ENCODE measurements at places on chromosomes 11 and 22.
A peak's percentile ranks its signal among the peaks of the same experiment; 100 is the strongest.

DNA sequence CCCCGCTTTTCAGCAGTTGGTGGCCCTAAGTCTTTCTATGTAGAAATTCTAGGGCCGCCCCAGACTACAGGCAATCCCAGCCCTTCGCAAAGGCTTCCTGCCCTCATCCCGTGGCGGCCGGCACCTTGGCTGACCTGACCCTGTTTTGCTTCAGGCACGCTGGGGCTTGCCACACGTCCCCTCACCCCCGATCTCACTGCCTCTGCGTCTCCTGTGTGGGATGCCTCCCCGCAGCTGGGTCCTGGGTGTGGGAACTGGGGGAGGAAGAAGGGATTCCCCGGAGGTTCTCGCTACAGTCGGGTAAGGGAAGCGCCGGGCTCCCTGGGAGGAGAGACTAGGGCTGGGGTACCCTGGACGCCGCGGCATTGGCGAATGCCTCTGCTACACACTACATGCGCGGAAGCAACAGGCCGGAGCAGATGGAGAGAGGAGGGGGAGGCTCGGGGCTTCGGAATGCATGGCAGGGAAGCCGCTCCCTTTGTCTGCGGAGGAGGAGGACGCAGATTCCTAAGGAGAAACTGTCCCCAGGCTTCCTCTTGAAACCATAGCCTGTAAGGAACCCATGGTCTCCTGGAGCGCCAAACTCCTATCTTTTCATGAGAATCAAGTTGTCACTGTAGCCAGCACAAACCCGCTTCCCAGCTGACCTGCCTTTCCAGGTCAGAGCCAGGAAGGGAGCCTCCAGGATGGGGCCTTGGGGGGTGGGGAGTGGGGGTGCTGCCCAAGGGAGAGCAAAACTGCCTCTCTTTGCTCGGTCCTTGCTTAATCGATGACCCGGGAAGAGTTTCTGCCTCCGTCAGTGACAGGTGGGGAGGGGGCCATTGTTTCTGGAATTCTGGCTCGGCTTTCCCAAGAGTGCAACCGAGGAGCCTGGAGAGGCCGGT, 1.4 kb downstream of the DTX4 start:
- no peak for DNase-seq

- no peak for DNase-seq
Measured at GRCh38 chr11:119046489-119046888, 10.5 kb downstream of the HYOU1 start.

DNA sequence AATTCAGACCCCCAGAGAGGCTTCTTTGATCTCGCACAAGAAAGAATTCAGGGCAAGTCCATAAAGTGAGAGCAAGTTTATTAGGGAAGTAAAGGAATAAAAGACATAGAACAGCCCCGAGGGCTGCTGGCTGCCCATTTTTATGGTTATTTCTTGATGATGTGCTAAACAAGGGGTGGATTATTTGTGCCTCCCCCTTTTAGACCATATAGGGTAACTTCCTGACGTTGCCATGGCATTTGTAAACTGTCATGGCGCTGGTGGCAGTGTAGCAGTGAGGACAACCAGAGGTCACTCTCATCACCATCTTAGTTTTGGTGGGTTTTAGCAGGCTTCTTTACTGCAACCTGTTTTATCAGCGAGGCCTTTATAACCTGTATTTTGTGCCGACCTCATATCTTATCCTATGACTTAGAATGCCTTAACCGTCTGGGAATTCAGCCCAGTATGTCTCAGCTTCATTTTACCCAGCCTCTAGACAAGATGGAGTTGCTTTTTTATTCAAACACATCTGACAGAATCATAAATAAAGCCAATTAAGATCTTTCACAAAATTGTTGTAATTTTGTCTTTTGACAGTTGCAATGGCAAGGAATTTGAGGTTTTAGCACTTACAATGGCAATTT, 7.6 kb downstream of the DDIAS start:
- no peak for DNase-seq

DNA sequence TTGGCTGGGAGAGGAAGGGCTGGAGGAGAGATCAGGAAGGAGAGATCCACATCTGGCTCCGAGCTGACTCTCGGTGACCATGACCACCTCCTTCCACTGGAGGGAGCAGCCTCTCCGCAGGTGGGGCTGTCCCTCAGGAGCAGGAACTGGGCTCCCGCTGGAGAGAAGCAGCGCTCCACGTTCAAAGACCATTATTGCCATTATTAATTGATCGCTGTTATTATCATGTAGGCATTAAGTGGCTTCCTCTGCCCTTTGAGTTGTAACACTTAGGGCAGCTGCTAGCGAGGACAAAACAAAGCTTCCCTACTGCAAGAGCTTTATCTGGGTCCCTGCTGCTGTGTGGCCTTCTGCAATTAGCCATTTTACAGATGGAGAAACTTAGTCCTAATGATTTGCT, 251.9 kb downstream of the ST3GAL4 start:
- no peak for DNase-seq

DNA sequence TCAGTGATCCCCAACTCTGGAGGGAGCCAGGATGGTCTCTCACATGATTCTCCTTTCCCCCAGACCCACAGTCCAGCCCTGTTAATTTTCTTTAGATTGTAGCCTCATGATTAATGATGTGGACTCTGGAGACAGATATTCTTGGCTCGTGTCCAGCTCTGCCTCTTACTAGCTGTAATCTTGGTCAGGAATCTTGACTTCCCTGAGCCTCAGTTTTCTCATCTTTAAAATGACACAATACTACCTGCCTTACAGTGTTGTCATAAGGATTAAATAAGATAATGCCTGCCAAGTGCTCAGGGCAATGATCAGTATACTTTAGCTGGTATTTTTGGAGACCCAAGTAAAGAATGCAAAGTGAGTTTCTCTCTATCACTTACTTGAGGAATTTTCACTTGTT, 60.0 kb downstream of the SPECC1L start:
- no peak for DNase-seq

- no peak for DNase-seq
Measured at GRCh38 chr11:70727899-70728620, 329.7 kb downstream of the CTTN start.

- DNase-seq = no peak
Measured at GRCh38 chr11:72233056-72233772, 8.6 kb downstream of the INPPL1 start.

- DNase-seq = no peak
Measured at GRCh38 chr11:60952742-60953170, 780 bp upstream of the SLC15A3 start.

GRCh38 chr22:22884010-22884887, 3.4 kb upstream of the IGLL5 start:
- DNase-seq = peak; percentile 27

GRCh38 chr22:49052023-49052538, 775.6 kb downstream of the BRD1 start:
- no peak for DNase-seq

DNA sequence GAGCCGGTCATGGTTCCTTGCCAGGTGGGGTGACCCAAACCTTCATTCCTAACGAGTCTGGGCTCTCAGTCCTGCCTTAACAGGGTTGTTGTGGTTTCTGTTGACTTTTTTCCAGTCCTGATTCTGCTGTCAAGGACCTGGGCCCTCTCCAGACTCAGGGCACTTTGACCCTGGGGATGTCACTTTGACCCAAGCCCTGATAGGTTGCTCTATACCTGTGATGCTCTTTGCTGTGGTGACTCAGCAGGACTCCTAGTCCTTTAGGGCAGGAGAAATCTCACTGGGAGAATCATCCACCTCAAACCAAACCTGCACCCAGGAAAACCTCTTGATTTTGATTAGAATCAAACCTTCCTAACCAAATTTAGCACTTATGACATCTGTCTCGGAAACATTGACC, 20.5 kb upstream of the MPPED1 start:
- no peak for DNase-seq

GRCh38 chr11:95713428-95713827, 76.2 kb downstream of the FAM76B start:
- no peak for DNase-seq

DNA sequence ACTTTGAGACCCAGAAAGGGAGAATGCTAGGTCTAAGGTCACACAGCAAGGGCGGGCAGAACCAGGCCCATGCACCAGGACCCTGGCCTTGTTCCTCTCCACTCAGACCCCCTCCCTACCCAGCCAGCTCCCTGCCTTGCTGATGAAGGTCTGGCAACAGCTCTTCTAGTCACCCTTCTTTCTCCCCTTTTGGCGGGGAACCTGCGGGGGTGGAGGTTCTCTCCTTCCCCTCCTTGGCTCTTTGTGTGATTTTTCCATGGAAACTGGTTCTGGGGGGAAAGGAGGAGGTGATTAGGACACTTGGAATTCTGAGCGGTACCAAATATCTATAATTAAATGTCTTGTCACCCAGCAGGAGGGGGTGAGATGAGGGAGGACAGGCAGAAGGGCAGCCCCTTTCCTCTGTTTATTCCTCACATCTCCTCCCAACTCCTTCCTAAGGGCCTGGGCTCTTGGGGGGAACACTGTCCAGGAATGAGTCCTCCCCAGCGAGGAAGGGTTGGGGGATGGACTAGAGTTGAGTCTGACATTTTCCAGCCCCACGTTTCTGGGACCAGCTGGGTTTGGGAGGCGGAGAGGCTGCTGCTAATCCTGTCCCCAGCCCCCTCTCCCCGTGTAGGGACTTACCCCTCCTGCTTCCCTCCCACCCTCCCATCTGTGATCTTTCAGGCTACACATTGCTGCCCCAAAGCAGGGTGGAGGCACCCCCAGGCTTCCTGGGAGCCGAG, 7.4 kb downstream of the ARHGEF17 start:
- DNase-seq = no peak

DNA sequence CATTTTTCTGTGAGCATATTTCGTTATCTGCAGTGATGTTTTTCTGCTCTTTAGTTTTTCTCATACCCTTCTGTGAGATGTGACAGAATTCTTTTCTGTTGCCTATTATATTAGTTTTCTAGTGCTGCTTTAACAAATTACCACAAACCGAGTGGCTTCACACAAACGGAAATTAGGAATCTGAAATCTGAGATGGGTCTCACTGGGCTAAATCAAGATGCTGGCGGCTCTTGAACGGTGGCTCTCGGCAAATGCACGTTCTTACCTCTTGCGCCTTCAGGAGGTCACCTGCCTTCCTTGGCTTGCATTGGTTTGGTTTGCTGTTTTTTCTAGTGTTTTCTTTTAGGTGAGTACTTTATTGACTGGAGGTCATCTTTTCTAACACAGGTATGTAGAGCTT, 13.0 kb downstream of the ZBED4 start:
- no peak for DNase-seq

DNA sequence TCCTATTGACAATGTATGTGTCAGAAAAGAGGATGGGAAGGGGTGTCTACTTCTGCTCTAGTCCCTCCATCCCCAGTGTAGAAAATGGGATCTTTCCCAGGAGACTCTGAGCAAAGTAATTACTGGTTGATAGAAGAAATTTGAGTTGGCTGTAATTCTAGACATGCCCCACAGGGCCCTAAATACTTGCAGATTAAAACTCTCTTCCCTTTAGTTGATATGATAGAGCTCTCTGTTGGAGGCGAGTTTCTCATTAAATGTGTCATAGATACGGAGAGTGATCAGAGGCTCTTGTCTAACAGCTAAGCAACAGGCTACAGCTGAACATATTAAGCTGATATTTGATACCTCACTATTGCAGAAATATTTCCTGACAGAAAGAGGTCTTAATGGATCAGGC, 32.9 kb downstream of the OR52E1 start:
- DNase-seq = no peak

DNA sequence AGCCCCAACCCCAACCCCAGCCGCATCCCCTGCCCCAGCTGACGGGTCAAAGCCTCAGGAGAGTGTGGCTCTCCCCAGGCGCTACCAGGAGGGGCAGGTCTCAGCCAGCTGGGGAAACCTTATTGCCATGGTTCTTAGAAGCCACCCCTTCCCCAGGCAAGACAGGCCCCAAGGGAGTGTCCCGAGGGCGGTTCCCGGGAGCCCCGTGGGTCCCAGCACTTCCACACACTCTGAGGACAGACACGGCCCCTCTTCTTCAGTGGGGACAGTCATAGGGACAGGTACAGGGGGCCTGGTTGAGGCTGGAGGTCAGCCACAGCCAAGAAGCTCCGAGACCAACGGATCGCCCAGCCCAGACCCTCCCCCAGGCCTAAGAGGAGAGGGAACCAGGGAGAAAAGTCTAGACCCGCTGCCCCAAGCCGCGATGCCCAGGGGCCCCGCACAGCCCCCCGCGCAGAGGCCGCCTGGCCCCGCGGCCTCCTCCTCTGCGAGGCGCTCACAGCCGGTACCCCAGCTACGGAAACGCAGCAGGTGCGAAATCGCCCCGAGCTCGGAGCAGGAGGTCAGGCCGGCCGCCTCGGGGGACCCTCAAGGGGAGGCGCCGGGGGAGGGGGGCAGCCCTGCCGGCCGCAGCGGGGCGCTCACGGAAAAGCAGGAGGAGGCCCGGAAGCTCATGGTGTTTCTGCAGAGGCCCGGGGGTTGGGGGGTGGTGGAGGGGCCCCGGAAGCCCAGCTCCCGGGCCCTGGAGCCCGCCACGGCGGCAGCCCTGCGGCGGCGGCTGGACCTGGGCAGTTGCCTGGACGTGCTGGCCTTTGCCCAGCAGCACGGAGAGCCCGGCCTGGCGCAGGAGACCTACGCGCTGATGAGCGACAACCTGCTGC, 2.6 kb downstream of the KLHDC7B start:
- DNase-seq = no peak

DNA sequence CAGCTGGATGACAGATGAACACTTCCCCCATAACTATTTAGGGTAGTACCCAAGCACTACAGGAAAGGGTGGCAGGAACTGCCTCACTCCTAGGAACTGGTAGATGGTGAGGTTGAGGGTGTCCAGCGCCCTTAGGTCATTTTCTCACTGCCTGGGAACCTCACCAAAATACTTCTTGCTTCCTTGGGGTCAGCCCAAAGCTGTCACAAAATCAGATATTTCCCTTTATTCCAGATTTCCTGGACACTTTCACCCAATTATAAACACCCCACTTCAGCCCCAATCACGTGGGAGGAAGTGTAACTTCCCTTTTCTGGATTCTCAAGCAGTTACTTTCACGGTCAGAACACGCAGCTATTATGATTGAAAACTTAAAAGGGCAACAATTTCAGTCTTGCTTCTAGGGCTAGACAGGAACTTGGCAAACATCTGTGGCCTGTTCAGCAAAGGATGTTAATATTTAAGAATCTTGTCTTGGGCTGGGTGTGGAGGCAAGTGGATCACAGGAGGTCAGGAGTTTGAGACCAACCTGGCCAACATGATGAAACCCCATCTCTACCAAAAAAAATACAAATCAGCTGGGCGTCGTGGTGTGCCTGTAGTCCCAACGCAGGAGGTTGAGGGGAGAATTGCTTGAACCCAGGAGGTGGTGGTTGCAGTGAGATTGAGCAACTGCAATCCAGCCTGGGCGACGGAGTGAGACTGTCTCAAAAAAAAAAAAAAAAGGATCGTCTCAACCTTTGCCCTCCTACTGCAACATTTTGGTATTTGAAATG, 4.0 kb downstream of the FTH1 start:
- no peak for DNase-seq

- no peak for DNase-seq
Measured at GRCh38 chr11:60777106-60777505, 8.0 kb upstream of the MS4A10 start.

DNA sequence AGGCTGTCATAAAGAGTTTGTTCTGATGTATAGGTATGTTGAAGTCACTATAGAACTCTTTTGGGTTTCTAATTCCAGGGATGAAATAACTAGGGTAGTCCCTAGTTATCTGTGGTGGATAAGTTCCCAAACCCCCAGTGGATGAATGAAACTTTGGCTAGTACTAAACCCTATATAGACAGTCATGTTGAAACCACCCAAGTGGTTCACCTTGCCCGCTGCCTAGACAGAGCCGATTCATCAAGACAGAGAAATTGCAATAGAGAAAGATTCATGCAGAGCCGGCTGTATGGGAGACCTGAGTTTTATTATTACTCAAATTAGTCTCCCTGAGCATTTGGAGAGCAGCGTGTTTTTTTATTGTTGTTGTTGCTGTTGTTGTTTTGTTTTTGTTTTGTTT, 23.8 kb upstream of the NUCB2 start:
- no peak for DNase-seq
